ENCODE measurements at places on chromosomes 5 and 9.

- no peak for DNase-seq
Observed at GRCh38 chr9:133982971-133983720, 9.0 kb downstream of the VAV2 start.

- DNase-seq = no peak
Observed at GRCh38 chr5:11048760-11049159, 287.7 kb upstream of the DAP start.

GRCh38 chr5:43042626-43043399 is 2.7 kb upstream of the ANXA2R start:
- DNase-seq = peak; percentile 74

GRCh38 chr9:104968025-104968982 is 40.3 kb upstream of the ABCA1 start:
- peak; percentile 74 for DNase-seq

DNA sequence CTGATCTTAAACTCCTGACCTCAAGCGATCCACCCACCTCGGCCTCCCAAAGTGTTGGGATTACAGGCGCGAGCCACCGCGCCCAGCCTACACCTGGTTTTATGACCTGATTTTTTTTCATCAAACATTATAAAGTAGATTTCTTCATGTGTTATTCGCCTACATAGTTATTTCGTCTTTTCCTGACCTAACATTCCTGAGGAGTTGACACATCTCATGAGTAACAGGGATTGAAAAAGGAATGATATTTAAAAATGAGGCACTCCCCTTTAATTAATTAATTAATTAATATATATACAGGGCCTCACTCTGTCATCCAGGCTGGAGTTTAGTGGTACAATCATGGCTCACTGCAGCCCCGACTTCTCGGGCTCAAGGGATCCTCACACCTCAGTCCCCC is 20.2 kb upstream of the MTMR12 start:
- no peak for DNase-seq

DNA sequence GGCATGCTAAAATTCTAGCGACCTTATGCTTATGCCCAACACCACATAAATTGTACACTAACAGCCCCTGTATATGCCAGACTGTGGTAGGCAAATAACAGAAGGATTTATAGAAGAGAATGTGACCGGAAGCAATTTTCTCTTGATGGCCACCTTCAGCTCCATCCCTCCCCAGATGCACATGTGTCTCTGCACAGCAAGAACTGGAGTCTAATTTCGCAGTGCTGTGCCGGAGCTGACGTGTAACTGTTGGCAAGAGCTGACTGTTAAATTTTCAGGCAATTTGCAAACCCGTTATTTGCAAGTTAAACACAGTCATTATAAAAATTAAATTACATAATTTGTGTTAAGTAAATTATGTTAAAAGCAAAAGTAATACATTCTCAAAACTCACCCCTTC is 48.4 kb downstream of the PCA3 start:
- DNase-seq = no peak

DNA sequence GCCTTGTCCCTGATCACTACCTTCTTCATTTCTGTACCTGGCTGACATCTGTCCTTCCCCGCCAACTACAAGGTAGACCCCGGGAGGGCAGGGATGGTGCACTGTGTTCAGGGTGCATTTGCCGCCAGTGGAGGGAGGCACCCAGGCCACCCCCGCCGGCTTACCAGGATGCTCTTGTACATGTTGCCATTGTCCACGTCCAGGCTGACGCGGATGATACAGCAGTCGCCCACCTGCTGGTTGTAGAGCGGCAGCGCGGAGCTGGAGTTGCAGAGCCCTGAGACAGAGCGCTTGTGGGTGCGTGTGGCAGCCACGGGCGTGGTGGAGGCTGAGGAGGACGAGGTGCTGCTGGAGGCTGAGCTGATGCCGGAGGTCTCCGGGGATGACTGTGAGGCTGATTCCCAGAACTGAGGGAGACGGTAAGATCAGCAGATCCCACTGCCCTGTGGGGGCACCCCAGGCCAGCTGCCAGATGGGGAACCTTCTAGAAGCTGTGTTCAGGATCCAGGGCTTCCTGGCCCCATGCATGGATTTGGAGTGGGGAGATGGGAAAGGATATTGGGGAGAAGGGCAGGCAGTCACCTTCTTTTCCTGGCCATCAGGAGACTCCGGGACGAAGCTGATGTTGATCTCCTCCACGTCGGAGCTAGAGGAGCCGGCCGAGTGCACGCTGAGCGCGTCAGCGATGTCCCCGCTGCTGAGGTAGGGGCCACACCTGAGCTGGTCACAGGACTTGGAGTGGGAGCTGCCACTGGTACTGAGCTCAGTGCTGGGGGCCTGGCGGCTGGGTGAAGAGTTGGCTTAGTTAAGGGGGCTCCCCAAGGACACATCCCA is 19.5 kb downstream of the RALGDS start:
- DNase-seq = peak; percentile 3

GRCh38 chr9:92257327-92257726 is 36.2 kb downstream of the IARS1 start:
- no peak for DNase-seq

- no peak for DNase-seq
Observed at GRCh38 chr9:116574027-116574679, 113.0 kb upstream of the TRIM32 start.

- DNase-seq = no peak
Observed at GRCh38 chr9:33408087-33408486, 5.7 kb upstream of the AQP7 start.

- peak; percentile 10 for DNase-seq
Observed at GRCh38 chr5:79800979-79801827, 111.6 kb downstream of the CMYA5 start.

DNA sequence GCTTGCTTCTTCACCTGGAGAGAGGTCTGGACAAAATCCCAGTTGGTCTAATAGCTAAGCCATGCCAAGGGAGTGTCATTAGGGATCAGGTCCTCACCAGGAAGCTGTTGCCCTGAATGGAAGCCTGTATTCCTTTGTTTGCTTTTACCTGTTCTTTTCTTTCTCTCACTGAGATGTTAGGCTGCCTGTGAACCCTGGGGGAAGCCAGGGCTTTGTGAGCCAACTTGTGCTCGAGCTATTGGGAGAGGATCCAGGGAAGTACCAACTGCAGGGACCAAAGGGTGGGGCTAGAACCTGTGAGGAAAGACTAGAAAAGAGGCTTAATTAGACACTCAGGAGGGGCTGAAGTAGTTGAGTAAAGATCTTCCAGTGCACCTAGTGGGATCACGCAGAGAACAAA is 451.2 kb upstream of the TLE4 start:
- no peak for DNase-seq

DNA sequence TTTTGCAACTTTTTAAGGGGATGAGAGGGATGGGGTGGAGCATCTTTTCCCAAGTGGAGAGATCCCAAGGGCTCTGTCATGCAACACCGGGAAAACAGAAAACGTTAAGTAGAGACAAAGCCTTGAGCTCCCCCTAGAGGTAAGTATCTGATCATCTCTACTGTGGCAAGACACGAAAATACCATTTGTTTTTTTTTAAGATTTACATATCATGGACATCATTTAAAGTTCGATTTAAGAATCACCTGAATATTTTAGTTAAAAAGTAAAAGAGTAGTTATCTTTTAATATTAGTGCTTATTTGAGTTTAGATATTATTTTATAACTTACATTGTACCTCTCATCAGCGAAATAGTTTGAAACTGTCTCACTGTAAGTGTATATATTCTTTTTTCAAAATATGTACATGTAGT is 200.4 kb downstream of the LRRC70 start:
- DNase-seq = peak; percentile 11

GRCh38 chr5:122492675-122493074 is 180.6 kb downstream of the SNCAIP start:
- no peak for DNase-seq

- DNase-seq = no peak
Observed at GRCh38 chr9:105062222-105062855, 134.4 kb upstream of the ABCA1 start.

GRCh38 chr5:181149806-181150733 is 2.7 kb downstream of the OR2V2 start:
- DNase-seq = no peak

DNA sequence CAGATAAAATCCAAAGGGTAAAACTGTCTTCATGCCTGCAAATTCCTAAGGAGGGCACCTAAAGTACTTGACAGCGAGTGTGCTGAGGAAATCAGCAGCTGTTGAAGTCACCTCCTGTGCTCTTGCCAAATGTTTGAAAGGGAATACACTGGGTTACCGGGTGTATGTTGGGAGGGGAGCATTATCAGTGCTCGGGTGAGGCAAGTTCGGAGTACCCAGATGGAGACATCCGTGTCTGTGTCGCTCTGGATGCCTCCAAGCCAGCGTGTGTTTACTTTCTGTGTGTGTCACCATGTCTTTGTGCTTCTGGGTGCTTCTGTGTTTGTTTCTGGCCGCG is 727 bp upstream of the ADRB2 start:
- DNase-seq = peak; percentile 35

- no peak for DNase-seq
Observed at GRCh38 chr5:643811-644271, 31.7 kb downstream of the CEP72 start.

DNA sequence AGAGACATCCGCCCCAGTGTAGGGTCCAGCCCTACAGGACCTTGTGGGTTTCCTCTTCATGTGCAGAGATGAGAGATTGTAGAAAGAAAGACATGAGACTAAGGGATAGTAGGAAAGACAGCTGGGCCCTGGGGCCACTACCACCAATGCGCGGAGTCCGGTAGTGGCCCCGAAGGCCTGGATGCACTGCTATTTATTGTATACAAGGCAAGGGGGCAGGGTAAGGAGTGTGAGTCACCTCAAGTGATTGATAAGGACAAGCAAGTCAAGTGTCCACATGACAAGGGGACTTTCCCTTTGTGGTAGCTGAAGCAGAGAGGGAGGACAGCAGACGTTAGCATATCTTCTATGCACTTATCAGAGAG is 6.2 kb upstream of the TMEM141 start:
- no peak for DNase-seq

- DNase-seq = no peak
Observed at GRCh38 chr5:171541341-171541776, 121.9 kb downstream of the FGF18 start.

GRCh38 chr9:132982458-132982857 is 4.0 kb downstream of the GFI1B start:
- peak; percentile 16 for DNase-seq

DNA sequence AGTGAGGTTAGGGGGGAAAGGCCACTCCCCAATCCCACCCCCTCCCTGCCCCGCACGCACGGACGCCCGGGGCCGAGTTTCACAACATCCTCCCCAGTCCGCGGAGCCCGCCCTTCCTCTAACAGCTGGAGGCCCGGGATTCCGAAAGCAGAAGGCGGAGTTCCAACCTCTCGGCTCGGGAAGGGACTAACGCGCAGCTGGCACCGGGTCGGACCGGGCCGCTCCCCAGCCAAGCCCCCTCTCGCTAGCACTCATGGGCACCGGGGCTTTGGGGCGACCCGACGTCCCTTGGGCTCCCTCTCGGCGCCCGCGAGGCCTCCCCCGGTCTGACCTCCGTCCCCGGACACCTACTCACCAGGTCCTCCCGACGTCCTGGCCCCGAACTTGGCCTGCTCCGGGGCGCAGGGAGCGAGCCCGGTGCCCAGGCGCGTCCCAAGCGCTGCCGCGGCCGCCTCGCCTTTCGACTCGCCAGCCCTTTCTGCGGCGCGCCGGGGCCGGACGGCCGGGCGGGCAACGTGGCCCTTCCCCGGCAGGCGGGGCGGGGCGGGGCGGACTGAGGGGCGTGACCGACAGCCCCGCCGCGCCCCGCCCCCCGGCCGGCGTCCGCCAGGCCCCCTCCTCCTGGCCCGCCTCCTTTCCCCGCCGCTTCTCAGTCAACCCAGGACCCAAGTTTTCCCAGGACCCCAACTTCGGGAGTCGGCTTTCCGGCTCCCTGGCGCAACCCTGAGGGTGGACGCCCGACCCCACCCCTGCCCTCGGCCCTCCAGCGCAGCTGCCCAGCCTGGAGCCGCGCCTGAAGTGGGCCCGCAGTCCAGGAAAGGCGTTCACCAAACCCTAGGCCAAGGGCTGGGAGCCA is at the start of gene MGAT1:
Gene MGAT1 (minus strand): TSS at position 482 of the 856 bp plus-strand sequence. CDS start 9,835 bp downstream, outside the sequence.
- peak; percentile 82 for DNase-seq
